ENCODE measurements at places on chromosomes 5 and 9.
A peak's percentile ranks its signal among the peaks of the same experiment; 100 is the strongest.

GRCh38 chr9:114902786-114903524, 27.4 kb downstream of the TNFSF8 start:
- DNase-seq: peak; percentile 32

GRCh38 chr5:139810341-139811273, 15.0 kb downstream of the PSD2 start:
- no peak for DNase-seq

DNA sequence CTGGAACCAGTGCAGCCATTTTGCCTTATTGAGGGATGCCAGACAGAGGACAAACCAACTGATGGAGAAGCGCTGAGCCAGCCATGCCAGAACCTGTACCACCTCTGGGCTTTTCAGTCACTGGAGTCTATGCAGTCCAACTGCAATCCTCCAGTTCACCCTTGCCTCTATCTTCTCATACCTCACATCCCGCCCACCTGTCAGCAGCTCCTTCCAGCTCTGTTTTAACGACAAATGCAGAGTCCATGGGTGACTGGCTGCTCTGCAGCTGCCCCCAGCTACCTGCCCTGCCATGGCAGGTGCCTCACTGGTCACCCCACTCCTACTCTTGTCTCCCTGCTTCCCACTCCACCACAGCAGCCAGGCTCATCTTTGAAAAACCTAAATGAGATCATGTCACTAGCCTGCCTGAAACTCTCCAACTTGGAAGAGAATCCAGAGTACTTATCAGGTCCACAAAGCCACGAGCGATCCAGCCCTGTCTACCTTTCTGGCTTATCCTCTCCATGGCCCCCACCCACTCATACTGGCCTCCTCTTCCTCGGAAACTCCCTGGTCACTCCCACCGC, 14.0 kb upstream of the ACSL6 start:
- DNase-seq: no peak

GRCh38 chr9:27110181-27110580, 1.2 kb downstream of the TEK start:
- DNase-seq: no peak

DNA sequence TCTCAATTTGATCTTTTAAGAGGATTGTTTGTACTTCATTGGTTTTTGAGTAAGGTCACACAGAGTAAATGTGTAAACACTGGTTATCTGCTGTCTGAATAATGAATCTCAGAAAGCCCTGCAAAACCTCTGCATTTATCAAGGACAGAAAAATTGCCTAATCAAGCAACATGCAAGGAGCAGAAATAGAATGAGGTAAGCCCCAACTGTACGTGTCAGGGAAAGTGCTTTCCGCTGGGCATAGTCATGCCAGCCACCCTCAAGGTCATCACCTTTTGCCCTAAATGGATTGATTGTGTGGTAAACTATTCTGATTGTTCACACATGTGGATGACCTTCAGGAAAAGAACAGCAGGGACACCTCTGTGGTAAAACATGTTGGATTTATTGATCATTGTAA, 376.9 kb upstream of the KCNN2 start:
- DNase-seq: no peak

DNA sequence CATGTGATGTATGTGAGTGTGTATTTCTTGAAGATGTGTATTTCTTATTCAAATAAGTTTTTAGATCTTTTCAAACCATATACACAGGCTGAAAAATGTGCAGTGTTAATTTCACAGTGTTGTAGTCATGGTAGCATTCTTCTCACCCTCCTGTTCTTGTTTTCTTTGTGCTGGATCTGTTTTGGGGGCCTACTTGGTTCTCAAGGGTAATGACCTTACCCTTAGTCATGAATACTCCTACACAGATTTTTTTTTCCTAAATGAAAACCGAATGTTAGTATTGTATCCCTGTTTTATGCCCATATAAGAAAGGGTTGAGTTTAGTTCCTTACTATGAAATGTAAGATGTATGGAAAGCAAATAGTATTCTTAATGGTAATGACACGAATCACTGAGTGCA, 88.0 kb downstream of the SLC44A1 start:
- no peak for DNase-seq

- no peak for DNase-seq
Measured at GRCh38 chr9:2303056-2303455, 287.9 kb downstream of the SMARCA2 start.
